Muscle of back (tissue), 13 donors: ENCODE measurements at places on chromosomes 16 and 17.

DNA sequence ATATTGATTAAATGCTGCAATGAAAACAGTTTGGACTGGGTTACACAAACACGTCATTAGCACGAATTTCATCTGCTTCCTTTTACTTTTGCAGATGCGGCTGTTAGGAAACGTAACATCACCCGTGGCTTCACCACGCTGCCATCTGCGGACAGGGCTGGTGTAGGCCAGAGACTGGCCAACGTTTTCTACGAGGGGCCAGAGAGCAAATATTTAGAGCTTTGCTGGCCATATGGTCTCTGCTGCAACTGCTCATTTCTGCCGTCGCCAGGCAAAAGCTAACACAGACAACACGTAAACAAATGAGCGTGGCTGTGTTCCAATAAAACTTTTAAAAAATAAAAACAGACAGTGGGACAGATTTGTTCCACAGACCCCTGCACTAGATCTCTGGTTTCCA lies 96.6 kb downstream of the ENGASE start:
- peak; percentile 56 for DNase-seq

GRCh38 chr17:78759203-78759968 lies 22.7 kb downstream of the CYTH1 start:
- DNase-seq, result peak; percentile 71

DNA sequence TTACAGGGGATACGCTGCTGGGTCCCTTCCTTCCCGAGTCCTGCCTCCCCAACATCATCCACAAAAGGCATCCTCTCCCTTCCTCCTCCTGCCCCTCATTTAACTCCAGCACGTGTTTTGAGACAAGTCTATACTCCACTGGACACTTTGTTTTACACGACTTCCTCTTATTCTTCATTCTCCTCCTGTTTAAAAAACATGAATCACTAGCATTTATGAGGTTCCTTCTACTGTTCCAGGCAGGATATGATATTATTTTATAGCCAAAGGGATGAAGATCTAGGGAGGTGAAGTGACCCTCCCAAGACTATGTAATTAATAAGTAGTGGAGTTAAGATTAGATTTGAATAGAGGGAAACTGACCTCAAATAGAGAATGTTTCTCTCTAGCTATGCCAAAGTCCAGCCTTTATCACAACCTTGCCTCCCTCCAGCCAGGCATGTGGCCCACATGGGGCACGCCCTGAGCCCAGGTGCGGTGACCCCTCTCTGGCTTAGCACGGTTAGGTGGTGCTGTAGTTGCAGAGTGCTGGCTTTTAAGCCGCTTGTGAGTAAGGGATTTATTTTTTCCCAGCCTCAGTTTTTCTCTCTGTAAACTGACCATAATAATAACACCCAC lies 1.3 kb upstream of the HSD17B2 start:
- DNase-seq, result no peak

DNA sequence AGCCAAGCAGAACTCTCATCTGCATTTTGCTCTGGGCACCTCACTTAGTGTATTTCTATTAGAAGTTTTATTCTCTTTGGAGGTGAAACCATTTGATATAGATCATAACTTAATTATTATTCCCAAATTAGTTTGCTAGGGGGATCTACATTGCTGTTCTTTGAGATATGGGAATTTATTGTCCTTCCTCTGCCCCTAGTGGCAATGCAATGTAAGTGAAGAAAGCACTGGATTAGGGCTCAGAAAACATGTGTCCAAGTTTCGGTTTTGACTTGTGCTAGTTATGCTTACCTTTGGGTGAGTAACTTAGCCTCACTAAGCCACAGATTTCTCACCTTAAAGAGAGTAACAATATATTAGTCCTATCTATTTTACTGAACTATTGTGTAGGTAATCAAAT lies 2.9 kb downstream of the KRT39 start:
- DNase-seq, result no peak

- no peak for DNase-seq
Observed at GRCh38 chr17:1713878-1714426, 3.8 kb upstream of the TLCD2 start.

- peak; percentile 78 for DNase-seq
Observed at GRCh38 chr17:78176548-78177025, 8.2 kb downstream of the SYNGR2 start.

DNA sequence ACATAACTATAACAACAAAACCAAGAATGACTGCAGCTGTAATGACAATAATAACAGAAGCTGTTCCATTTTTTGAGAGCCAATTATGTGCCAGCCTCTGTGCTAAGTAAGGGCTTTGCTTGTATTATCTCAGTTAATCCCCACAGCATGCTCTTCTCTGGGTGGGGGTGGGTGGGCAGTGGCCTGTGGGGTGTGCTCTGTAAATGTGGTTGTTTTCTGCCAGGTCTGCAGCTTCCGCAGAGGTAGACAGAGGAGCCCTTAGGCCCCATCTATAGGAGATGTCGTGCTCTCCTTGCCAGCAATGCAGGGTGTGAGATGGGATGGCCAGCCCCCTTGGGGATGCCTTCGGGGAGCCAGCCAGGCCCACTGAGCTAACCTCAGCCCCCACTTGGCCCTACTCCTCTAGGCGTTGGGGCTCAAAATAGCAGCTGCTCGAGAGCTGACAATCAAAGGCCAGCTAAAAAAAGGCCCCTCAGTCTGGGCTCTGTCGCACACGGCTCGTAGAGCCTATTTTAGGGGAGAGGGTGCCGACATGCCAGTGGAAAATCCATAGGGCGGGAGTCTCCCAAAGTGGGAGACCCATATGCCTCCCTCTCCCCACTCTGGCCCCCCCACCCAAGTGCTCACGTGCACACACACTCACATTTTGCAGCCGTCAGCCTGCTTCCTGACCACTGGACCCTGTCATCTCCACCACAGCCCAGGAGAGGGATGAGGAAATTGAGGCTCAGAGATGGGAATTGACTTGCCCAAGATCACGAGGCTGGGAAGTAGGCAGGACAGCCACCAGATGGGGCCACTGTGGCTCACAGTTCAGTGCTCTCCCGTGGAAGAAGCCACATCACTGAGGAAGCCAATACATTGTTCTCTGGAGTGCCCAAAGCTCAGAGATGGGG lies 15.8 kb downstream of the CDH16 start:
- DNase-seq, result peak; percentile 50

GRCh38 chr16:81700071-81700779 lies 78.9 kb upstream of the PLCG2 start:
- no peak for DNase-seq

GRCh38 chr17:49193513-49194296 lies 16.7 kb downstream of the GNGT2 start:
- peak; percentile 27 for DNase-seq

GRCh38 chr17:13599864-13600263 lies 1.9 kb downstream of the HS3ST3A1 start:
- DNase-seq, result no peak

- DNase-seq, result no peak
Observed at GRCh38 chr17:44960691-44961090, 7.4 kb downstream of the C1QL1 start.

GRCh38 chr16:67884-68789 lies 4.3 kb downstream of the RHBDF1 start:
- peak; percentile 41 for DNase-seq

DNA sequence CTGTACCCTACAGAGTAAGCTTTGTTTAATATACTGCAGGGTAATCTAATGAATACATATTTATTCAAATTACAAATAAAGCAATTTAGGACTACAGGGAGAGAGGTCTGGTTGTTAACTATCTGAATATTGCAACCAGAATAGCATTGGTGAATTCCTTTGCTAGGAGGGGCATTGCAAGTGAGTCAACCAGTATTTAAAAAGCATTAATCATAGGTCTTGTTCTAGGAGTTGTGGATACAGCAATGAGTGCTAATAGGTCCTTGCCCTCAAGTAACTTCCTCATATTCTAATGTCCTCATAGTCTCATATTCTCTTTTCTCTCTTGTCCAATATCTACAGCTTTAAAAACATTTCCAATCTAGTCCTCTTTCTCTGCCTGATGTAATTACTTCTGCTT lies 531.4 kb downstream of the CDH11 start:
- DNase-seq, result no peak

GRCh38 chr16:27582883-27583282 lies 32.9 kb downstream of the KATNIP start:
- no peak for DNase-seq

DNA sequence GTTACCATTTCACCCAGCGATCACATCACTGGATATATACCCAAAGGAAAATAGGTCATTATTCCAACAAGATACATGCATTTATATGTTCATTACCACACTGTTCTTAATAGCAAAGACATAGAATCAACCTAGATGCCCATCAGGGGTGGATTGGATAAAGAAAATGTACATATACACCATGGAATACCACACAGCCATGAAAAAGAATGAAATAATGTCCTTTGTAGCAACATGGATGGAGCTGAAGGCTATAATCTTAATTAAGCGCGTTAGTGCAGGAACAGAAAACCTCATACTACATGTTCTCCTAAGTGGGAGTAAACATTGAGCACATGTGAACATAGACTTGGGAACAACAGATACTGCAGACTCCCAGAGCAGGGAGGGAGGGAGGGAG lies 18.6 kb downstream of the CNTROB start:
- no peak for DNase-seq

DNA sequence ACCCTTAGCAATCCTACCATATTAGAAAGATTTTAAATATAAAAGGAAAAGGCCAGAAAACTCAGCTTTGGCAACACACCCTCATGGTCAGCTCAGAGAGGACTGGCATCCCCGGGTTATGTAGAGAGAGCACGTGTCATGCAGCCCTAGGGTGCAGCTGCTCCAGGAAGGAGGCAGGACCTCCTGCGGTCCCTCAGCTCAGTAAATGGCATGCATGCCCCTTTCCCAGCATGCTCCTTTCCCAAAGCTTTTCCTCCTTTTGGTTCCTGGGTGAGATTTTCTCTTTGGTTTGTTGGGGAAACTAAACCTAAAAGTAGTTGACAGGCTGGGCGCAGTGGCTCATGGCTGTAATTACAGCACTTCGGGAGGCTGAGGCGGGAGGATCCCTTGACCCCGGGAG lies 3.9 kb downstream of the GAN start:
- DNase-seq, result no peak

- DNase-seq, result no peak
Observed at GRCh38 chr16:17744921-17745572, 274.3 kb upstream of the XYLT1 start.

- no peak for DNase-seq
Observed at GRCh38 chr16:5977329-5977728, 879.7 kb upstream of the EEF2KMT start.

DNA sequence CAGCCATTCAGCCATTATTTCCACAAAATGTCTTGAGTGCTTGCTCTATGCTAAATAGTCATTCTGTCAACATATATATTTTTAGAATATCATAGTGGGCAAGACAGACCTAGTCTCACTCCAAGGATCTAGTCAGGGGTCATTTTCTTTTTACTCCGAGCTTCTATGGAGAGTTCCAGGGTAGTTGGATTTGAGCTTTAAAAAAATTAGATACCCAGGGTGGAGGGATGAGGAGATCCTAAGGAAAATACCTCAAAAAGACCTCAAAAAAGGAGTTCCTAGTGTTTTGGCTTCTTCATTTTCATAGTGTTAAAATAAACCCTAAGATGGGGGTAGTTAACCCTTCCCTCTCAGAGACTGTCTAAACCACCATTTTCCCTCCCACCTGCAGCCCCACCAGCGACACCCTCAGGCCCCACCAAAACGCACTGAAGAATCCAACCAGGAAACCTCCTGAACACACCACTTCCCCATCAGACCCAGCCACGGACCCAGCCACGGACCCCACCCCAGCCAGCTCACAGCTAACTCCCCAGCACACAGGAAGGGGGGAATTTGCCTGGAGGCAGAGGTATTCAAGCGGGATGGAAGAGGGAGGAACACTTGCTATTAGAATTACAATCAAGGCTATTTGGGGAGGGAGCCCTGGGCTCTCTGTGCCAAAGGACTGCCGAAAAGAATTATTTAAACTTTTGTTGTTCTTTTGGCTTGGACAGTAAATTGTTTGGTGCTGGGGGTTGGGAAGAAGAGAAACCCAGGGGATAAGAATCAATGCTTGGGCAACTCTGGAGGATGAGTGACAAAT lies 2.2 kb downstream of the ETV4 start:
- DNase-seq, result no peak

DNA sequence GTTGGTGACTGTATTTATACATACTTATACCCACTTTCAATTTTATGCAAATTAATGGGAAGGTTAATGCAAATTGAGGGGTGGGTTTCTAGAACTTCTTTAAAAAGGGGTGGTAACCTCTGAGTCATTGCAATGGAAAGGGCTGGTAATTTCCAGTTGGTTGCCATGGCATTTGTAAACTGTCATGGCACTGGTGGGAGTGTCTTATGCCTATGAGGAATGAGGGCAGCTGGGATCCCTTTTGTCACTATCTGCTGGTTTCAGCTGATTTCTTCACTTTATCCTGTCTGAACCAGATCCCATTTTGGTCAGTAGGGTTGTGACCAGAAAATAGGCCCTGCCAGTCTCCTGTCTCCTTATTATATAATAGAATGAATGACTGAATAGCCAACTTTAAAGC lies 1006.7 kb upstream of the GOT2 start:
- no peak for DNase-seq

DNA sequence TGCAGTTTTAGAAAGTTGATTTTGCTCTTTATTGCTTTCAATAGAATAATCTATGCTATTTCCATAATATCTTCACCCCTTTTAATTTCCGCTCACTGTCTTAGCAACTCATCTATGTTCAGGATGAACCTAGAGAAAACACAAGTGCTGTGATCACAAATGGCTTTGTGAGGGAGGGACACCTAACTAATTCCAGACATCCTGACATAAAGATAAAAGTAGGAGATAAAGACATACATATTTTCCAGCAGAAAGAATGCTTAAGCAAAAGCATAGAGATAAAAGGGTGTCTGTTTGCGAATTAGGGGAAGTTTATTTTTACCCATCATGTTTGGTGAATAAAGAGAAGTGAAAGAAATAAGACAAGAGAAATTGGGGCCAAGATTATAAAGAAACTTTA lies 254.2 kb downstream of the KCNJ2 start:
- no peak for DNase-seq

- DNase-seq, result no peak
Observed at GRCh38 chr17:76715496-76715830, 4.7 kb upstream of the MXRA7 start.
